T-helper 2 cell (primary cell): ENCODE measurements at places on chromosomes 3 and 15.

DNA sequence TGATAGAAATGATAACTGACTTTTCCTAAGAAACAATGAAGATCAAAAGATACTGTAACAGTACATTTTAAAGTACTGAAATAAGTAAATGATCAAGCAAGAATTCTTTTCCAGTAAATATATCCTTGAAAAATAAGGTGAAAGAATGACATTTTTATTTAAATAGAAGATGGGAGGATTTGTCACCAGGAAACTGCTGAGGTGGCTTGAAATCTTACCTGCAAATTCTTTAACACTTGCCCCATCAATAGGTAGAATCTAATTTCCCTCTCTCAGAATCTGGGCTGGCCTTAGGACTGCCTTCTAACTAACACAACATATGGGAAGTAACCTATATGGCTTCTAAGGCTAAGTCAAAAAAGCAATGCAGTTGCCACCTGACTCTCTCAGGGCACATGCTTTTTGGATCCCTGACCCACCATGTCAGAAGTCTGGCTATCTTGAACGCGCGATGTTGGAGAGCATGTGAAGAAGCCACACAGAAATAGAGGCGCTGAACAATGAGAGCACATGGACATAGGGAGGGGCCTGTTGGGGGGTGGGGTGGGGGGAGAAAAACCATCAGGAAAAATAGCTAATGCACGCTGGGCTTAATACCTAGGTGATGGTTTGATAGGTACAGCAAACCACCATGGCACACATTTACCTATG lies 11.5 kb downstream of the ACSBG1 start:
- no peak for DNase-seq

DNA sequence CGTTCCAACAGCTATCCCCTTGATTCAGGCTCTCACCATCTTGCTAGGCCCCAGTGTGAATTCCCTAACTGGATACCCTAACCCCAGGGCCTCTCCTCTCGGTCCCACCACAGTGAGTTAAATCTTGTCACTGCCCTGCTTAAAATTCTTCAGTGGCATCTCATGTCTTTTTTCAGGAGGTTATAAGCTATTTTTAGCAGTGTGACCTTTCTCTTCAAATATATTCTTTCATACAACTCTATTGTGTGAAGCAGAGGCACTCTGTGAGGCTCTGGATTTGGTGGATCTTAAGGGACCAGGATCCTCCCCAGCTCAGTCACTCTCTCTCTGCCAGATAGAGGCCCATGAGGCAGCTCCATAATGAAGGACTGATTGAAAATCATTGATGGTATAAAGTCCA lies 760.4 kb downstream of the NTRK3 start:
- DNase-seq = no peak

- no peak for DNase-seq
These were observed 462.1 kb downstream of the MFSD1 start for GRCh38 chr3:159263750-159264553.

DNA sequence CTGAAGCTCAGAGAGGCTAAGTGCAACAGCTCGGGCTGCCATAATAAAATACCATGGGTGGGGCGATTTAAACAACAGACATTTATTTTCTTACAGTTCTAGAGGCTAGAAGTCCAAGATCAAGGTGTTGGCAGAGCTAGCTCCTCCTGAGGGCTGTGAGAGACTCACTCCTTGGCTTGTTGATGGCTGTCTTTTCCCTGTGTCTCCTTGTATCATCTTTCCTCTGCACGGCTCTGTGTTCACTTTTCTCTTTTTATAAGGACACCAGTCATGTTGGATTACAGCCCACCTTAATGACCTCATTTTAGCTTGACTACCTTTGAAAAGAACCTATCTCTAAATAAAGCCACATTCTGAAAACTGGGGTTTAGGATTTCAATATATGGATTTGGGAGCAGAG lies 129.7 kb downstream of the RPL22L1 start:
- DNase-seq = no peak
